ENCODE measurements at places on chromosomes 6 and 20.

GRCh38 chr6:57019434-57019833, 27.1 kb upstream of the KIAA1586 start:
- no peak for DNase-seq

- DNase-seq = no peak
These were observed 270.8 kb downstream of the BMP7 start for GRCh38 chr20:56995635-56996075.

DNA sequence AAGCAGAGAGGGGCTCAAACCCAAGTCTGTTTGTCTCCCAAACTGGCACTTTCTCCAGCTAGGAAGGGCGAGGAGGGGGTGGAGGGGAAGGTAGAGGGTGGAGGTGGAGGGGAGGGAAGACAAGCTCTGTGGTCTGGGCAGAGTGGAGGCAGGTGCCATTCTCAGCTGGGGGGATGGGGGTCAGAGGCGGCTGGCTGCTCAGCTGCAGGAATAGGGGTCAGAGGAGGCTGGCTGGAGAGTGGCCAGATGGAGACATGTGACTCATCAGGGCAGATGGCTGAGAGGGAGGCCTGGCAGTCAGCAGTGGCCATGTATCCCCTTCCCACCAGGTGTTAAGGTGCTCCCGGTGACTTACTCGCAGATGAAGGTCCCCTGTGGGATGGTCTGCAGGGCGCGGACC, 3.5 kb upstream of the SLC44A4 start:
- DNase-seq = no peak

DNA sequence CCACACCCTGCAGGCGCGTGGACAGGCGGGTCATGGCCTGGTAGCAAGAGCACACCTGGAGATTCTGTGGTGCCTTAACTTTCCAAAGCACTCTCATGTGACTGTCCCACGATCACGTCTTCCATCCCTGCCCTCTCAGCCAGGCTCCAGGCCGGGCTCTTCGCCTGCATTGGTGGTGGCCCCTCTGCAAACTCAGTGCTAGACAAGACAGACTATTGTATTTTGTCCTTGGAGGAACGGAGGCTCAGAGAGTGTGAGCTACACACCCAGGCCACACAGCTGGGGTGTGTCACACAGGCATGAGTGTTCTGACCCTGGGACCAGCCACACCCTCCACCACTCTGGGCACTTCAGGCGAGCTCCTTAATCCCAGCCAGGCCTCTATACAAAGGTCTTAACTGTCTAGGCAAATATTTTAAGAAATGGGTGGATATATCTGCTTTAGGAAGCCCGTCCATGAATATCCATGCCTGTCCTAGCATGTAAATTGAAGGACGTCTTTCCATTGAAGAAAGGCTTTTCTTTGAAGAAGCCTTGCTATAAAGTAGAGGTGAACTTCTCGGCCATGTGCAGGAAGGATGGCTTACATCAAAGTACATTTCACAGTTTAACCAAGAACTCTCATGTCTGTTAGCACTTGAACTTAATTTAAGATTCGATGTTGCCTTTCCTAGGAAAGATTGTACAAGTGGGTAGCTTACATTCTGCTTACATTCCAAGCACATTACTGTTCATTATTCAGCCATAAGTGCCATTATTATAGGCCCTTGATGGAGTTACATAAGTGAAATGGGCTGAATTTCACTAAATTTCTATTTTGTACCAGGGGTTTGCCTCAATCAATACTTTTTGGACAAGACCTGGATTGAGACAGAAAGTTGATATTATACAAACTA, 263.9 kb downstream of the DLL1 start:
- no peak for DNase-seq

GRCh38 chr20:51661609-51662178, 106.5 kb downstream of the ATP9A start:
- peak; percentile 17 for DNase-seq

DNA sequence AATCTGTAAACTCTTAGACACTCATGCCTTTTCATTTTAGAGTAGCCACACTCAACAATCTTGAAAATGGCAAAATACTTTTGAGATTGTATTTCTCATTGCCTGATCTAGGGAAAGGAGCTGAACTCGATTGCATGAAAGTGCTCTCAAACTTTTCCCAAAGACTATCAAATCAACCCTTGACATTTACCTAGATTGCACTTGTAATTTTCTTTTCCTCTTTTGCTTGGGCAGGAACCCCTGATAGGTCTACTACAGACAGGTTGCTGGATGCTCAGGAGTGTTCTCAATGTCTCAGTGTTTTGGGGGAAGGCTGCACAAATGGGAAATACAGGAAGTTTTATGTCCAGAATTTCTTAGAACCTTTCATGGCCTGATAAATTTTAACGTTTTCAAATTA, 468.0 kb upstream of the GJE1 start:
- DNase-seq = no peak

DNA sequence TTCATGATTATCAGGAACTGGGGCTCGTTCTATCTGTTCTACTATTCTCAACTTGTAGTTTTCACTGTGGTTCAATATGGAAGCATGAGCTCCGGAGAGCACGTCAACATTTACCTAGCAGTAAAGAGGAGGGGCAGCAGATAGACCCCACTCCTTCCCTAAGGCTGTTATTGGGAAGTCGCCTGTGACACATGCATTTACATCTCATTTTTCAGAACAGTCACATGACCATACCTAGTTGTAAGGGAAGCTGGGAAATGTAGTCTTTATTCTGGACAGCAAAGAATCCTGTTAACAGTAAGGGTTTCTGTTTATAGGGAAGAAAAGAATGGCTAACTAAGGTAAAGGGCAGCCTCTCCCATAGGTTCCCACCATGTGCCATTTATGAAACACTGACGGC, 158.3 kb downstream of the ZFP64 start:
- DNase-seq = no peak

DNA sequence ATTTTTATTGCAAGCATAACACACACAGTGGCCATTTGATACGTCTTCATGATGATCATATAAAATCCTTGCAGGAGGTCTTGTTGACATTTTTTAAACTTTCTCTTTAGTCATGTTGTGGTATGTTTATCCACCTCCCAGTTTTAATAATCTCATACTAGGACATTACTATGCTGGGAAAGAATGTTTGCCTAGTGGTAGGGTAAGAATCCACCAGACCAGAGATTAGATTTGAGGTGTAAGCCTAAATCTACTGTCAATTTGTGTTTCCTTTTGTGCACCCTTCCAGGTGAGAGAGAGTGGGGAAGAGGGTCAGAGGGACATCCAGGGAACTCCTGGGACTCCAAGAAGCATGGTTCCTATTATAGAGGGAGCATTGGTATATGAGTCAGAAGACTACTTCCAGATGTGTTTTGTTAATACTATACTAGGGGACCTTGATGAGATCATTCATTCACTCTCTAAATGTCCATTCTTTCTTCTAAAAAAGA, 298.3 kb upstream of the SASH1 start:
- DNase-seq = no peak

DNA sequence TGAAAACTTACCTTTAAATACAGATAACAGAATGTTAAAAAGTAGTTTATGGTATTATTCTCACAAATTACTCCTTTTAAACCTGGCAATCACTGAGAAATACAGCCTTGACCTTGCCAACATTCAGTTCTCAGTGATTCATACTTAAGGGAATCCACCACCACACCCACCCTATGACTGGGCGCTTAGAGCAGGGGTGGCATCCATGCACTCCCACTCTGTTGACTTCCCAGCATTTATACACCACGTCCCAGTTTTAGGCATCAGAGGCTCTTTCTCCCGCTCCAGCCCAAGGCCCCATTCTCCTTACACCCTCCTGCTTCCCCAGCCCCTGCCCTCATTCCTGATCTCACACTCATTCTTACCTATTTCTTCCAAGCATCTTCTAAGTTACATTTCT, 16.3 kb downstream of the TRAF3IP2 start:
- no peak for DNase-seq

DNA sequence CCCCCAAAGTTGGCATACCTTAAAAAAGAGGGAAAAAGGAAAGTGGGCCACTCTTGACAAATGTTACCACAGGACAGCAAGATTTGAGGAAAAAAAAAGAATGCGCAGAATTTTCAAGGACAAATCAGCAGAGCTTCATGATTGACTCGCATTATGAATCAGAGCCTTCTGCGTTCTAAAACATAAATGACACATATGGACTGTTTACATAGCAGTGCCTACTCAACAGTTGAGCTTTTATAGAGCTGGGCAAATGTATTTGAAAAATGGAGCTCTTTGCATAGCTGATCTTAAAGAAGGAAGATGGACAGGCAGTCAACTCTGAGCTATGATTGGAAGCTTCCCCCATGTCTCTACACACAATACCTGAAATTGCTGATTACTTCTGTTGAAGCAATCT, 213.2 kb upstream of the NT5E start:
- DNase-seq = no peak

DNA sequence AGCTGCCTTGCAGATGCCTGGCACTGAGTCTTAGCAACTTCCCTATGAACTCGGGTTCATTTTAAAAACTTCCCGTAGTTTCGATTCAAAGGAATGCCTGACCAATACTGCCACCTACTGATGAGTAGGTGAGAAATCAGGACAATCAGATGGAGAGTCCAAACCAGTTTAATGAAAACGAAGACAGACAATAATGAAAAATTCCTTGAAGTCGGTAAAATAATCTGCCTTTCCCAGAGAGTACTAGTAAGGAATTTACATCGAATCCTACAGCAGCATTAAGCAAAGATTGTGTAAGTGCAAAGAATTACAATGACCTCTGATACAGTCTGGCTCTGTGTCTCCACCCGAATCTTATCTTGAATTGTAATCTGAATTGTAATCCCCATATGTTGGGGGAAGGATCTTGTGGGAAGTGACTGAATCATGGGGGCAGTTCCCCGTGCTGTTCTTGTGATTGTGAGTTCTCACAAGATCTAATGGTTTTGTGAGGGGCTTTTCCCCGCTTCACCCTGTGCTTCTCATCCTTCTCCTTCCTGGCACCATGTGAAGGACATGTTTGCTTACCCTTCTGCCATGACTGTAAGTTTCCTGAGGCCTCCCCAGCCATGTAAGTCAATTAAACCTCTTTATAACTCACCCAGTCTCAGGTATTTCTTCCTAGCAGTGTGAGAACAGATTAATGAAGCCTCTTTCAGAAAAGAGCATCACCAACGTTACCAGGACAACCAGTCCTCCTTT, 134.4 kb downstream of the ARHGAP18 start:
- no peak for DNase-seq

DNA sequence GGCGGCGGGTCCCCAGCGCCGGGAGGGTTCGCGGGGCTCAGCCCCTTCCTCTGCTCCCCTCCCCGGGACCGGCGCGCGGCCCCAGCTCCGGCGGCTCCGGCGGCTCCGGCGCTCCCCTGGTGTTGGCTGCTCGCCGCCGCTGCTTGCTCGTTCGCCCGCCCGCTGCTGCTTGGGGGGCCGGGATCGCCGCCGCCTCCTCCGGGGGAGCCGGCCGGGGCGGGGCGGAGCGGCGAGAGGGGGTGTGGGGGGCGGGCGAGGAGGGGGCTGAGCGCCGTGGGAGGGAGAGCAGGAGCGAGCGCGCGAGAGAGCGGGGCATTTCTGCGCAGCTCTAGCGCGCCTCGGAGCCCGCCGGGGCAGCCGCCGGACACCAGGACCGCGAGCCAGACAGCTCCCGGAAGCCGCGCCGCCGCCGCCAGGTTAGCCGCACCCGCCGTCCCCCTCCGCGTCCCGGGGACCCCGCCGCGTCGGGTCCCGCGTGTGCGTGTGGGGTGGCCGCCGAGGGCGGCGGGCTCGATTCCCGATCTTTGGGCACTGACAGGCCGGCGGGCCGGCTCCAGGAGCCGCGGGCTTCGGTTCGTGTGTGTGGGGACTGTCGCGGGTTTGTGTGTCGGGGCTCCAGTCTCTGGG, 62.0 kb upstream of the EPB41L1 start:
- no peak for DNase-seq

- DNase-seq = no peak
These were observed 861 bp downstream of the PCMTD2 start for GRCh38 chr20:64256282-64256935.

DNA sequence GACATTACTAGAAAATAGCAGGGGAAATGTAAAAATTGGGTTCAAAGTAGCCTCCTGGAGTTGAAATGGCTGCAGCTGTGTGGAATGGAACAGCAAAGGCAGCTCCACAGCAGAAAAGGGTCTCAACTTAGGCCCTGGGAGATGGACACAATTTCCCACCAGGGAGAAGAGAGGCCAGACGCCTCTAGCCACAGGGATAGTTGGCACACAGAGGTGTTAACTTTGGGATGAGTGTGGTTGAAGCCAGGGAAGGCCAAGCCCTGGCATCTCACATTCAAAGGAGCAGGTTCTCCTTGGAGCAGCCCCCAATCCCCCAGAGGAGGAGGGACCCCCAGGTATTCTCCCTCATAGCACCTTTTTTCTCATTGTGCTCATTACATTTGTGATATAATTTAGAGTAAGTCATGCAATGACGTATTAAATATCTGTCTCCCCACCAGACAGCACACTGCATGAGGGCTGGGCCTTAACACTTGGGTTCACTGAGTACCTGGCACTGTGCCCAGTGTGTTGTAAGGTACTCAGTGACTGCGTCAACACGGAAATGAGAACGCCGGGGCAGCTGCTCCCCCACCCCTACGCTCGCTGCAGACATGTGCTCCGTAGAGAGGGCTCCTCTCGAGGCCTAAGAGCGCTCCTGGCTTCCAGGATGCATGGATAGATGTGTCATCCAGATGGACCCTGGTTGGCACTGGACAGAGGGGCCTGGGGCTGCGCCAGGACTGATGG, 76.0 kb upstream of the CD93 start:
- DNase-seq = no peak

DNA sequence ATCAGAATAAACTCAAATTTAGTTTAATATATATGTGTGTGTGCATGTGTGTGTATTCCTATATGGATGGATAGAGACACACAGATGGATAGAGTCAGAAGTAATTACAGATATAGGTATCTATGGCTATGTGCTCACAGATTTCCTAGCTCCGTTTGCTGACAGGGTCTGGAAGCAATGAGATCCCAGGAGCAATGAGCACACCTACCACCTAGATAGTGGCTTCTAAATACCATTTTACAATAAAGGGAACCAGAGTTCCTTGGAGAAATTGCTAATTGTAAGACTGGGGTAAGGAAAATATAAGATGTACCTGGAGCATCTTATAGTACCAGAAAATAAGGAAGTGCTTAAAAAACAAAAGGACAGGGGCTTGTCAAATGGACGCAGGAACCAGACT, 196.2 kb upstream of the PRDM1 start:
- DNase-seq = no peak

DNA sequence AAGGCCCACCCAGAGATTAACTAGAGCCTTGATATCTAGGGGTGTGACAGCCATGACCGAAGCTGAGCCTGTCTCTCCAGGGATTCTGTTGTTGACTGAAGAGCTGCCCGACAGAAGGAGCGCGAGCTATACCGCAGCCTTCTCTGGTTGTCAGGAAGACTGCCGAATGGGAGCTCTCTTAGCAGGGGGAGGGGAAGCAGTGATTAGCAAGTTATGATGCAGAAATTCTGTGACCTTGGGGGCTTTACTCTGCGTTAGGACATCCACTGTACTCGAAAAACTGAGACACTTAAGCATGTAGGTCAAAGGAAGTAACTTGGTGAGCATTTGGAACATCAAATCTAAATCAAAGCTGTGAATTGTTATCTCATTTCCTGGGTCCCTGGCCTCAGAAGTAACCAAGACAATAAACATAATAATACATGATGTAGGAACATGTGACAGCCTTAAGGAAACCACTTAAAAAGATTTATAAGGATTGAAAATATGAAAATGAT, 84.7 kb downstream of the MAP3K4 start:
- peak; percentile 49 for DNase-seq

GRCh38 chr20:23094213-23094896, 8.2 kb upstream of the CD93 start:
- DNase-seq = no peak

All from T follicular helper cell (primary cell).